ENCODE measurements at places on chromosomes 3 and 15.

GRCh38 chr3:11382146-11382745 lies 110.0 kb downstream of the ATG7 start:
- DNase-seq: no peak

DNA sequence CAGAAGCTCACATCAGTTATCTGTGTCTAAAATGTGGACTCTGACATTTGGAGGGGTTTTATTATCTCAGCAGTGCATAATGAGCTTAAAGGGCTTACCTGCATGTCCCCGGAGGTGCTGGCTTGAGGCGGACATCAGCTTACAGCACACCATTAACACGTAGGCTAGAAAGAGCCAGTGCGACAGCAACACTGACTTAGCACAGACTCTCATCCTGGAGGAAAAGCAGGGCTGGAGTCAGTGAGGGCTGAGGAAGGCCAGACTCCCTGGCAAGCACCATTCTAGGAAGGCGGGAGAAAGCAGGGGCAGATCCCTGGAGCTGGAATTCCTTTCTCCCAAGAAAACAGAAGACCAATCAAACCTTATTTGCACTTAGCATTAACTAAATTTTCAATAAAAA lies 51.7 kb downstream of the TAFA4 start:
- no peak for DNase-seq

DNA sequence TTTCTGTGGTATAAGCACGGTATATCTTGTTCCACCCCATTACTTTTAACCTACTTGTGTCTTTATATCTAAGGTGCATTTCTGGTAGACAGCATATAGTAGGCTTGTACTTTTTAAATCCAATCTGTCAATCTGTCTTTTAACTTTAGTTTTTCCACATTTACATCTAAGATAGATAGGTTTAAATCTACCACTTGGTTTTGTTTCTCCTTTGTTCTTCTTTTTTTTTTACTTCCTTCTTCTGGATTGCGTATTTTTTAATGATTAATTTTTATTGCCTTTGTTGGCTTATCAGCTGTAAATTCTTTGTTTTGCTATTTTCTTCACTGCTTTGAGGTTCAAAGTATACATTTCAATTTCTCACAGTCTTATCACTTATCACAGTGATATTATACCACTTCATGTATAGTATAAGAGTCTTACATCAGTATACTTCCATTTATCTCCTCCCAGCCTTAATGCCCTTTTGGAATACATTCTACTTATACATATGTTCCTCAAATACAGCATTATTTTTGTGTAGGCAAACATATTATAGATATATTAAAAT lies 31.0 kb downstream of the IQCB1 start:
- DNase-seq: no peak

DNA sequence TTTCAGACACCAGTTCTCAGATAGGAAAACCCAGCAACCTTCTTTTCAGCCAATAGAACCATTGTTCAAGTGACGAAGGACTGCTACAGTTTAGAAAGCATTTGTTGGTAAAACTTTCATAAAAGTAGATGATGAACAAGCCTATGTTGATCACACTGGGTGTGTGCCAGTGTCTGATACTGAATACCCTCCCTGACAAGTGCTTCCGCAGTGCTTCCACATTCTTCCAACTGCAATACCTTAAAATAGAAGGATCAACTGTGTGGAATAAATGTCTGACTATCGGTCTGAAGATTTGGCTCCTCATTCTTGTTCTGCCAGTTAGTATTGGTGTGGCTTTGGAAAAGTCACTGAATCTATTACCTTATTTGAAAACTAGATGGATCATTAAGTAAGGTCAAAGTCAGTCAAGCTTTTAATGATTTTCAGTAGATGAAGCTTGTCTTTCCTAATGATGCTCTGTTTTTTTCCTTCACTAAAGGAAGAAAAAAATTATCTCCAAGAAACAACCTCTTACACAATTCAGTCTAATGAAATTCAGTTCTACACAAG lies 479.4 kb upstream of the CBLB start:
- DNase-seq: no peak

DNA sequence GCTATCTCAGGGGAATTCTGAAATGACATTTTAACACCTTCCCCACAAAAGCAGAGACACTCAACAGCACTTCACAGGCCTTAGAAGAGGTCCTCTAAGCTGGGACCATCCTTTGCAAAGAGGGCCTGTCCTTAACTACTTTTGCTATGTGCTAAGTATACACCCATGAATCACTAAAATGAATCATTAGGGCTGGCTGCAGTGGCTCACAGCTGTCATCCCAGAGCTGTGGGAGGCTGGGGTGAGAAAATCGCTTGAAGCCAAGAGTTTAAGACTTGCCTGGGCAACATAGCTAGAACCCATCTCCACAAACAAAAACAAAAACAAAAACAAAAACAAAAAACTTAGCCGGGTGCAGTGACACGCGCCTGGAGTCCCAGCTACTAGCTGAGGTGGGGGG lies 53.9 kb upstream of the MELTF start:
- DNase-seq: no peak

- no peak for DNase-seq
These were observed 145.5 kb downstream of the CDIN1 start for GRCh38 chr15:36724905-36725304.

DNA sequence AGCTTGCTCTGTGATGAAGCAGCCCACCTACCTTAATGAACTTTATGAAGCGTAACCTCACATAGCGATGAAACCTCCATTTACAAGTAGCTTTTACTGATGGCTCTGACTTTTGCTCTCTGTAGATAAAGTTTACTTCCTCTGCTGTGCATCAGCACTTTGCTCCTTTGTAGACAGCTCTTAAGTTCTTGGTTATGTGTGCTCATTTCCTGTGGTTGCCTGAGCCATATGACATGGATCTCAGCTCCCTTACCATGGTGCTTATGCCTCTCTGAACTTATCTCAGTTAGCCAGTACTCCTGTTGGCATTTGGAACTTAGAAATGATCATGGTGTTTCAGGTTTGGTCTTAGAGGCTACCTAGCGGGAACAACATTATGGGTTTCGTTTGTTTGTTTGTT lies 7.8 kb downstream of the MFSD1 start:
- DNase-seq: no peak

Data from stimulated activated naive CD8-positive, alpha-beta T cell treated with anti-CD3 and anti-CD28 coated beads, Interleukin-15, amount 100 ng/mL, for 72 hours (primary cell).